ENCODE measurements at places on chromosomes 5 and 9.

- DNase-seq, result no peak
These were observed 33.4 kb upstream of the TGFBR1 start for GRCh38 chr9:99071313-99072039.

DNA sequence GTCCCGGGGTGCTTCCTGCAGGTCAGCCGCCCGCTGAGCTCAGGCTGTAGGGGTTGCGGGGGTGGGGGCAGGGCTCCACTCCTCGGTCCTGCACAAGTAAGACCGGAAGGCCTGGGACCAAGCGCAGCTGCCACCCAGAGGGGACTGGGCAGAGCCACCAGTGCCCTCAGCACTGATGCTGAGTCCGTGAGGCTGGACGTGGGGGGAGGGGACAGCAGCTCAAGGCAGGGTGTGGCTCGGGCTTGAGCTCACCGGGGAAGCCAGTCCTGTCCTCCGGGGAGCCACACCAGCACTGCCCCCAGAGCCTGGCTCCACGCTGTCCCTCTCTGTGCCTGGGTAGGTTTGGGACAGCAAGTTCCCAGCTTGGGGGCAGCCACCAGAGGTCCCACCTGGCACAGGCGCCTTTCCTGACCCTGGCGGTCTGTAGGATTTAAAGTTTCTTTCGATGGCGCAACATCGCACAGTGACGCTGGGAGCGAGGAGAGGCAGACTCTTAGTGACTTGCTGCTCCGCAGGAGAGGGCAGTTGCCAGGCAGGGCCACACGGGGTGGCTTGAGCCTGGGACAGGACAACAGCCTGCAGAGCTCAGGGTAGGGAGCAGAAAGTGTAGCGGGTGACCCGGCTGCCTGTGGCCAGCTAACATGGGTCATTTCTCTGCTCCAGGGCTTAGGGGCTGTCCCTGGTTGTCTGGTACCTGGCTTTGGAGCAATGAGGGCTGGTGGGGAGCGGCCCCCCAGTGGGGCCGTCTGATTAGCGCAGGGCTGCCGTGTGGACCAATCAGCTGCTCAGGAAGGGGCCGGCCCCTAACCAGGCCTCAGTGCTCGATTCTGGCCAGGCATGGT lies 5.7 kb downstream of the LCN1 start:
- no peak for DNase-seq

DNA sequence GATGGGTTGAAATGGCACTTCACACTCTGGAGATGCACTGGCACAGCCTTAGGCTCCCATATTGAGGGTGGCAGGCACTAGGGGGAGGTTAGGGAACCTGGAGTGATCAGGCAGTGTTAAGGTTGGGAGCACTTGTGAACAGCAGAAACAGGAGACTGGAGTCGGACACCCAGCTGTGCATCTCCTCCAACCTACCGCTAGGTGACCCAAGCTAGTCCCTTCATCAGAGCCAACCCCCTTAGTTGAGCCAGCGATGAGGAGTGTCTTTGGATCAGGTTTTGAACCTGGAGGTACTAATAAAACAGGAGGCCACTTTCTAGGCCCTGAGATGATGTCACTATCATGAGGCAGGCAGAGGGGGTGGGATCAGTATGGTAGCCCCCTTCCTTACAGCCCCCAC lies 1.7 kb downstream of the ACTL7B start:
- no peak for DNase-seq

DNA sequence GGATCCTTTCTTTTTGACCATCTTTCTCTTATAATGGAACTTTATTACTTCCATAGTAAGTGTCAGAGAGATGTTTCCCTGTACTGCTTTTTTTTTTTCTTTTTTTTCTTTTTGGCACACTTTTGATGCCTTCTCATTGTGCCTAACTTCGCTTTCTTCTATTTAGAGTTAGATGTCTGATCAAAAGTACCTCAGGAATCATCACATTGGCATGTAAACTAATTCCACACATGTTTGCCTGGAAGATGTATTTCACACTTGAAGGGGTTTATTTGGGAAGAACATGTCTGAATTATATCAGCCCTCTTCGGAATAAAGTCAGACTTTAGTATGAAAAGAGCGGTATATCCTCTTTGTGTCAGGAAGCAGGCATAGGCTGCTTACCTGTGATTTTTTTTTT lies 35.1 kb downstream of the SMARCA2 start:
- no peak for DNase-seq

DNA sequence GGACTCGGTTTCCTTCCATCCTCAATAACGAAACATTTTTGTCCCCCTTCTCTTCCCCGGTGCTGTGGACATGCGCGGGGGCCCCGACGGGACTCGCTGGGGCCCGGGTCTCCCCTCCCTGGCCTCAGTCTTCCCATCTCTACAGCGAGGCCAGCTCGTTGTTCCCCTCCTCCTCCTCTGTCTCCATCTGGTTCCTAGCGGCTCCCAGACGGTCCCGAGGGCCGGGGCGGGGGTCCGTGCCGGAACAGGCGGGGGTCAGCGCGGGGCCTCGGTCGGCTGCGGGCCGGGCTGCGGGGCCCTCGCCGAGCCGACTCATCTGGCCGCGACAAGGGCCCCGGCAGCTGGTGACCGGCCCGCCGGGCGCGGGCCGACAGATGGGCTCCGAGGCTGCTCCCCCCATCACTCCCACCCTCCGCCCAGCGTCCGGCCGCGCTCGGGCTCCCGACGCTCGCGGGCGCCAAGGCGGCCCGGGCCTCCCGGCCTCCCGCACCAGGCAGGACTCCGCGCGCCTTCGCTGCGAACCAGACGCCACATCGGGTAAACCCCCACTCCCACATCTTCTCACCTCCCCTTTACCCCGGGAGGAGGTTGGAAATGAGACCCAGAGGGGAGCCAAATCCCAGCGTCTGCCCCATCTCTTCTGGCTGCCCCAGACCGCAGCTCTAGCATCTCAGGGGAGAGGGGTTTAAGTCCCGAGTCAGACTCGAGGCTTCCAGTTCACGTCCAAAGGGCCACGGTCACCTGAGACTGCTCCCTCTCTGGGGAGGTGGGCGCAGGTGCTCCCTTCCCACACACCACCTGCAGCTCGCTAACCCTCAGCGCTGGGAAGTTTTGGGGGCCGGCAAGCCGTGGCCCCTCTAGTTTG lies 8.1 kb downstream of the BARHL1 start:
- no peak for DNase-seq

DNA sequence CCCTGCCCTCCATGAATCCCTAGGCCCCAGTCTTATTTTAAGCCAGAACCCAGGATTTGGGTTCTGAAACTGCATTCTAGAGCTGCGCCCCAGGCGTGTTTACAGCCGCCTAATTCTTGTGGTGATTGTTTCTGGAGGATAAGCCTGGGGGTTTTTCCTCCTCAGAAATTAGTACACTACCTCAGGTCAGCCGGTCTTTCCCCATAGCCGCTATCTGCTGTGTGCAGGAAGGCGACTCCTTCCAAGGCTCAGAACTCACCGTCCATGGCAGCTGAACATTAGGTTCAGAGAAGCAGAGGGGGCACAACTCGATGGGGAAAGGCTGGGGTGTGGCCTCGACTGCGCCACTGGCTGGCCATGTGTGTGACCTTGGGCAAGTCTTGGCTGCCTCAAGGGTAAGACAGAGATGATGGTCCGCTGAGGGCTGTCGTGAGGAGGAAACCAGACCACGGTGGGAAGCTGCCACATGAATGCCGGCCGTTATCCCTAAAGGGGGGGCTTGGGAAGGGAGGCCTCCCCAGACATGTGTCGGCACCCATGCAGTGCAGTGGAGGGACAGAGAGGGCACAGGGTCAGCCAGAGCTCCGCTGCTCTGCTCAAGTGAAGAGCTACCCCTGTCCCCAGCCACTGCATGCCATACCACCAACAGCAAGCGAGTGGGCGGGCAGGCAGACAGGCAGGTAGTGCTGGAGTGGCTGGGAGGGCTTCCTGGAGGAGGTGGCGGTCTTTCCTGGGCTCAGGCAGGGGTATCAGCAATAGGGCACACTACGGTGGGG lies 28.9 kb downstream of the SHB start:
- no peak for DNase-seq

All from T-helper 1 cell (primary cell).